ENCODE measurements at places on chromosomes 5 and 9.
A peak's percentile ranks its signal among the peaks of the same experiment; 100 is the strongest.

DNA sequence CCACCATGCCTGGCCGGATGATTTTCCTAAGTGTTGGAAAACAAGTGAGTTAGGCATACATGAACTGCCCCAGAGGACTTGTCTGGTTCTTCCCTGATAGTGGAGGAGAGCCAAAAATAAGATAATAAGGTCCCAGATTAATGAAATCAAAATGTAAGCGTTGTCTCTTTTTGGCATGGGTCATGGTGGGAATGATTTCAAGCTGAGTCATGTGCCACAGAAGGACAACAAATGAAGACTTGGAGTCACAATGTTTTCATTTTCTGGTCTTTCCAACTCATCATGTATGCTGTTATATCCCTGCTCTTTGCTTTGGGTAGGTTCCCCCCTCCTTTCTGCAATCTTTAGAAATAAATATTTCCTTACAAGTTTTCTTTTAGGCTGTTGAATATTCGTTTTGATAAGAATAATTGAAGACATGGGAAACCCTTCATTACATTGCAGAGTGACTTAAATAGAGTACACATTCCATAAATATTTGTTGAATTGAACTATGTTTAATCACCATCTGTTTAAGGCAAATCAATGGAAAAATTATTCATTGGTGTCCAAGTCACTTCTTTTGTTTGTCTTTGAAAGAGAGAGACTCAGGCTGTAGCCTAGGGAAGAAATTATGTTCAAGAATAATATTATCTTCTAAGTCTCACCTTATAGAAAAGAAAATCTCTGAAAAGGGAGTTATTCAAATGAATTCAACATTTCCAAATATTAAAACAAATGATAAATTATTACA lies 196.3 kb downstream of the CSNK1G3 start:
- DNase-seq: no peak
- peak overlapping the region; percentile 42 for H3K27ac ChIP-seq
- H3K27me3 ChIP-seq: no peaks in the 10 kb centered on the region
- peaks cover 12% of the 10 kb centered on the region for H3K4me1 ChIP-seq
- no peaks in the 10 kb centered on the region for H3K36me3 ChIP-seq

DNA sequence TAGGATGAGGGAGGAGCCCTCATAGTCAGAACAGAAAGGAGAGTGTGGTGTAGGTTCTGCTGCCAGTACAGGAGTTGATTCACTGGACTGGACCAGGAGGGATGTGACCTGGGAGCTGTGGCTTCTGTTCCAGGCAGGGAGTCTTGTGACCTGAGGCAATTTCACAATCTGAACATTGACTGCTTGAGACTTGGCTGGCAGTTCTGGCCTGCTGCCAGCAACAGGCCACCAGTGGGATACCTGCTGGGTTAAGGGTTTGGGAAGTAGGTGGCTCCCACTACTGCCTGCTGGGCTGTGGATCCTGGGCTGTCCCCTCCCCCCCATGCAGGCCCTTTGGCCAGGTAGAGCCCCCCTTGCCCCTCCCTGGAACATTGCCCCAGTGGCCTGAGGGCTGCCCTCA lies 268.6 kb upstream of the ARRDC3 start:
- DNase-seq: no peak
- peaks cover 5% of the 10 kb centered on the region for H3K27me3 ChIP-seq
- no peaks in the 10 kb centered on the region for H3K36me3 ChIP-seq
- H3K4me1 ChIP-seq: no peaks in the 10 kb centered on the region

GRCh38 chr5:115186794-115187193 lies 17.1 kb upstream of the TRIM36 start:
- no peaks in the 10 kb centered on the region for H3K4me1 ChIP-seq
- peaks cover 29% of the 10 kb centered on the region for H3K27me3 ChIP-seq

GRCh38 chr9:84642553-84643141 lies 26.9 kb upstream of the NTRK2 start:
- no peak overlapping the region for H3K27ac ChIP-seq
- no peak overlapping the region for H3K4me3 ChIP-seq
- DNase-seq: no peak
- H3K36me3 ChIP-seq: no peaks in the 10 kb centered on the region
- no peaks in the 10 kb centered on the region for H3K4me1 ChIP-seq

DNA sequence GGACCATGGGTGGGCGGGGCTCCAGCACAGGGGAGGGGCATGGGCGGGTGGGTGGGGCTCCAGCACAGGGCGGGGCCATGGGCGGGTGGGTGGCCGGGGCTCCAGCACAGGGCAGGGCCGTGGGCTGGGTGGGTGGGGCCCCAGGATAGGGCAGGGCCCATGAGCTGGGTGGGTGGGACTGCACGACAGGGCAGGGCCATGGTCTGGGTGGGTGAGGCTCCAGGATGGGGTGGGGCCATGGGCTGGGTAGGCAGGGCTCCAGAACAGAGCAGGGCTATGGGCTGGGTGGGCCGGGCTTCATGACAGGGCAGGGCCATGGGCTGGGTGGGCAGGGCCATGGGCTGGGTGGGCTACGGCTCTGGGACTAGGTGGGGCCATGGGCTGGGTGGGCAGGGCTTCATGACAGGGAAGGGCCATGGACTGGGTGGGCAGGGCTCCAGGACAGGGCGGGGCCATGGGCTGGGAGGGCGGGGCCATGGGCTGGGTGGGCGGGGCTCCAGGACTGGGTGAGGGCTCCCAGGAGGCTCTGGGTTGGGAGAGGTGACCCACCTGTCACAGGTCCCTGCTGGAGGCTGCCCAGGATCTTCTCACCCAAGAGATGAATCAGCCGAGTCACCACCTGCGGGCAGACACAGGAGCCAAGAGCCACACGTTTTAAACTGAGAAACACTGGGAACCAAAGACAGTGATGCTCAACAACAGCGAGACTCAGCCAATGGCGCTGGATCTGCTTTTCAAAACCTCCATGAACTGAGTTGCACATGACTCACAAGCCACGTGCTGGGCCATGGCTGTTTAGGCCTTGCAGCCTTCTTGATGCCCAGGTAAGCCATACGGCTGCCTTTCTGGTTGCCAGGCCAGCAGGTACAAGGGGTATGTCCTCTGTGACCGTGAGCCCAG lies 33.6 kb upstream of the NSMF start:
- no peak for DNase-seq
- no peak overlapping the region for H3K27ac ChIP-seq
- H3K36me3 ChIP-seq: no peaks in the 10 kb centered on the region
- H3K4me1 ChIP-seq: no peaks in the 10 kb centered on the region

GRCh38 chr5:350355-350754 lies 28.8 kb downstream of the AHRR start:
- DNase-seq: no peak
- no peak overlapping the region for H3K27ac ChIP-seq
- no peaks in the 10 kb centered on the region for H3K27me3 ChIP-seq
- H3K4me3 ChIP-seq: no peak overlapping the region

DNA sequence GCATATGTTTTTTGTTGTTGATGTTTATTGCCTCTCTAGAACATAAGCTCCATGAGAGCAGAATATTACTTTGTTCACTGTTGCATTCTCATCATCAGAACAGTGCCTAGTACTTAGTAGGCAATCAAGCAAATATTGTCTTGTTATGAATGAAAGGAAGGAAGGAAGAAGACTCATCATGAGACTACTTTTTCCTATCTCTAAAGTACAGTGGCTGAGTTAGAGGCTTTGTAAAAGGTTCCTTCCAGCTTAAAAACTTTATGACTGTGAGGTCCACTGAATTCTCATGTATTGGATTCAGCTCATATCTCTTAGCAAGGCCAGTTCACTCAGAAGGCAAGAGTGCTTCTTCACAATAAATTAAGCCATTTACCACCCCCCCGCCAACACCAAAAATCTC lies 171.8 kb upstream of the NR3C1 start:
- no peaks in the 10 kb centered on the region for H3K27me3 ChIP-seq
- H3K4me1 ChIP-seq: peaks cover 8% of the 10 kb centered on the region
- no peaks in the 10 kb centered on the region for H3K36me3 ChIP-seq
- H3K4me3 ChIP-seq: no peak overlapping the region
- H3K27ac ChIP-seq: no peak overlapping the region
- DNase-seq: no peak

GRCh38 chr5:172255444-172255843 lies 28.1 kb downstream of the UBTD2 start:
- H3K4me1 ChIP-seq: no peaks in the 10 kb centered on the region
- H3K27me3 ChIP-seq: no peaks in the 10 kb centered on the region
- H3K36me3 ChIP-seq: peaks cover 31% of the 10 kb centered on the region
- peak; percentile 70 for DNase-seq

- H3K4me1 ChIP-seq: peaks cover 30% of the 10 kb centered on the region
These were observed 41.1 kb downstream of the ANKRD33B start for GRCh38 chr5:10604975-10605374.

GRCh38 chr9:38008168-38009034 lies 60.6 kb downstream of the SHB start:
- peak; percentile 89 for DNase-seq
- H3K4me1 ChIP-seq: peaks cover 51% of the 10 kb centered on the region
- peaks cover 18% of the 10 kb centered on the region for H3K36me3 ChIP-seq
